T-helper 9 cell (primary cell): ENCODE measurements at places on chromosomes 3 and 15.

- no peak for DNase-seq
Measured at GRCh38 chr3:98151241-98151640, 4.0 kb downstream of the OR5H14 start.

DNA sequence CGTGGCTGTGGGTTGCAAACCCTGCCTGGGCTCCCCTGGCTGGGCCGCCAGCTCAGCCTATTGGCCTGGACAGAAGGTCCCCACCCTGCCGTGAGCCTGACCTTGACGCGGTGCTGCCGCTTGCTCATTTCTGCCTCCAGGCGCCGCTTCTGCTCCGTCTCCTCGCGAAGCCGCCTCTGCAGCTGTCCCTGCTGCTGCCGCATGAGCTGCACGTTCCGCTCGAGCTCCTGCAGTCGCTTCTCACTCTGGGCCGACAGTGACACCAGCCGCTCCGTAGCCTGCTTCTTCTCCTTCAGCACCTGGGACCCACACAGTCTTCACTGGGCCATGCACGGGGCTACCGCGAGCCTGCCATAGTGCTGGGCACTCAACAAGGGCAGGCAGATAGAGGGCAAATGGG, 21.7 kb downstream of the KIF7 start:
- DNase-seq = no peak

DNA sequence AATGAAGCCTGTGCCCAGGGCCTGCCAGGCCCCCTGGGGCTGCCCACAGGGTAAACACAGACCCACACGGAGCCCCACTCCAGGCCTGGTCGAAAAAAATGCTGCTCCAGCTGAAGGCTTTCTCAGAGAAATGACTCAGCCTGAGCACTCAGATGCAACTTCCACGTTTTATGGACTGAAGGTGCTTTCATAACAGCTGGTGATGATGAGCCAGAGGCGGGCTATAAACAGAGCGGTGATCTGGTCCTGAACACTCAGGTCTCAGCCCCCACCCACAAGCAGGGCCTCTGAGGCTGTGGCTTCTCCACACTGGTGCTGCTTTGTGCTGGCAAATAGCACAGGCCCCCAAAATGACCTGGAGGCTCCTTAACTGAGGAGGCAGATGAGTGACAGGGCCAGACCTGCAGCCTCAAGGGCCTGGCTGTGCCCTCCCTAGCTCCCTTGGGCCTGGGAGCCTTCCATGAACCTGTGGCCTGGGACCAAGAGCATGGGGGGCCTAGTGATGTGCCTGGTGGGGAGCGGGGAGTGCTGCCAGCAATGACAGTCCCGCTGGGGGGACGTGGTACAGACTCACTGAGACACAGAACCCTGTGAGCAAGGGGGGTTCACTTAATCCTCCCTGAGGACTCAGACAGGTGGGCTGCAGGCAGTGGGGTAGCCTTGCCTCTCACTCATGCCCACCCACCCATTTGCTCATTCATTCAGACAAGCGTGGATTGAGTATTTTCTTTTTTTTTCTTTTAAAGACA, 23.0 kb upstream of the FURIN start:
- DNase-seq = no peak

GRCh38 chr3:69558912-69559311, 173.0 kb upstream of the FRMD4B start:
- DNase-seq = no peak

- DNase-seq = no peak
Measured at GRCh38 chr3:160768918-160769317, 12.9 kb downstream of the PPM1L start.

GRCh38 chr3:165820671-165821123, 16.5 kb downstream of the BCHE start:
- DNase-seq = no peak
